ENCODE measurements at places on chromosomes 2 and 18.

- DNase-seq: no peak
These were observed 31.8 kb downstream of the TDRD15 start for GRCh38 chr2:21155365-21156136.

GRCh38 chr2:148342086-148342485, 302.5 kb upstream of the EPC2 start:
- no peak for DNase-seq

DNA sequence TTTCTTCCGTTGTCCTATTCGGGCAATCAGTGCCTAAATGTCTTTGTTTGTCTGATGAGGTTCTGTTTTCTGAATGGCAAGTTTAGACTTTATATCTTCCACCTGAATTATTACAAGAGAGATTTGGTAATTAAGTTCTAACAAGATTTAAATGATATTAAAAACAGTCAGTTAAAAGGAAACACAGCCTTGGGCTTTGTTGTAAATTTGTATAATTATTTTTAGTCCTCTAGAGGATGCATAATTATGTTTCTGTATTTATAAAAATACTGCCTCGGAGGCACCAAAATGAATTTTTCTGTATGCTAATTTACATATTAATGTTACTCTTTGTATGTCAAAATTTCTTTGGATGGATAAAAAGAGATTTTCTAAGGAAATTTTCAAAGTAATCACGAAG, 136.7 kb downstream of the CDCA7 start:
- no peak for DNase-seq

DNA sequence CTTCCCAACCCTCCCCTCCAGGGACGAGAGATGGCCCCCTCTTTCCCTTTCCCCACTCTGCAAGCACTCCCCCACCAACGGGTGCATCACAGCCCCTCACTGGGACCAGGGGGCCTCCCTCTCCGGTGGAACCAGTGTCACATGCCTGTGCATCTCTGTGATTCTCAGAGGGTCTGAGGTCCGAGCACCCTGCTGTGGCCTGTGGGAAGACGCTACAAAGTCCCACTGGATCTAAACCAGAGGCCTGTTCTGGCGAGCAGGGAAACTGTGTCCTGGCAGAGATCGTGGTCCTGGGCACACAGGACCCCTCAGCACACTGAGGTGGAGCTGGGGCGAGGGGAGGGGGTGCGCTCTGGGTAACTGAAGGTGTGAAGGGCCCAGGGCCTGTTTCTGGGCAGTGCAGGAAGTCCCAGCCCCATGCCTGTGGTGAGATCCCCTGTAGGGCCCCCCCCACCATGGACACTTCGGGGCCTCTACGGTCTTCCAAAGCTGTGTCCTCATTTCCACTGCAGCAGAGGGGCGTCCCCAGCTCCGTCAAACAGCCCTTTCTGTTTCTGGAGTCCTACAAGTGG, 8.0 kb downstream of the SNORC start:
- no peak for DNase-seq

- DNase-seq: no peak
These were observed 2.3 kb upstream of the OST4 start for GRCh38 chr2:27073782-27074181.

DNA sequence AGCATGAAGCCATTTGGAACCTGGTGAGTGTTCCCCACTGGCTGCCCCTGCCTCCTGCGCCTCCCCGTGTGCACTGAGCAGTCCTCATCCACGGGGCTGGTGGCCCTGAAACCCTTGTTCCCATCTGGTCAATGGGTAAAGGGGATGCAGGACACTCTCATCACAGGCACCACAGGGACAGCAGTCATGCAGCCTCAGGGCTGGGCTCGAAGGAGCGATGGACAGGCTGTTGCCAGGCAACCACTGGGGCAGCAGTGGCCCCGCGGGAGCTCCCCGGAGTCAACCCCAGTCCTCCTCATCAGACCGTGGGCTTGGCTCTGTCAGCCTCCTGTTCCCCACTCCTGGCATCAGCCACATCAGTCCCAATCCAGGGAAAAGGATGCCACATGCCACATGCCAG, 509.5 kb downstream of the EIPR1 start:
- no peak for DNase-seq

GRCh38 chr2:231693956-231694355, 14.4 kb upstream of the PTMA start:
- no peak for DNase-seq

- no peak for DNase-seq
These were observed 473.4 kb upstream of the TRIB2 start for GRCh38 chr2:12243381-12243780.

DNA sequence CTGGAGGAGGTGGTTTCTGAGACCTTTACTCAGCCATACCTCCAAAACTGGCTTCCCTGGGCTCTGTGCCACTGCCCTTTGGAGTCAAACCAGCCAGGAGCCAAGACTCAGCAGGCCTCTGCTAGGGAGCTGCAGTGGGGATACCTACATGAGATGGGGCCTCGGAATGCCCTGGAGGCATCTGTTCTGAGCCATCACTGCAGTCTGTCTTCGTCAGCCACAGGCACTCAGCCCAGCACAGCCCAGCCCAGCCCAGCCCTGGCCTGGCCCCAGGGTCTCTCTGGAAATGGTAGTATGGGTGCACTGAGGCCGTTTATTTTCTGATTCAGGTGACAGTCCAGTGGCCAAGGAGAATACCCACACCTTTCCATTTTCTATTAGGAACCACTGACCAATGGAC, 209.8 kb downstream of the CELF4 start:
- DNase-seq: no peak

DNA sequence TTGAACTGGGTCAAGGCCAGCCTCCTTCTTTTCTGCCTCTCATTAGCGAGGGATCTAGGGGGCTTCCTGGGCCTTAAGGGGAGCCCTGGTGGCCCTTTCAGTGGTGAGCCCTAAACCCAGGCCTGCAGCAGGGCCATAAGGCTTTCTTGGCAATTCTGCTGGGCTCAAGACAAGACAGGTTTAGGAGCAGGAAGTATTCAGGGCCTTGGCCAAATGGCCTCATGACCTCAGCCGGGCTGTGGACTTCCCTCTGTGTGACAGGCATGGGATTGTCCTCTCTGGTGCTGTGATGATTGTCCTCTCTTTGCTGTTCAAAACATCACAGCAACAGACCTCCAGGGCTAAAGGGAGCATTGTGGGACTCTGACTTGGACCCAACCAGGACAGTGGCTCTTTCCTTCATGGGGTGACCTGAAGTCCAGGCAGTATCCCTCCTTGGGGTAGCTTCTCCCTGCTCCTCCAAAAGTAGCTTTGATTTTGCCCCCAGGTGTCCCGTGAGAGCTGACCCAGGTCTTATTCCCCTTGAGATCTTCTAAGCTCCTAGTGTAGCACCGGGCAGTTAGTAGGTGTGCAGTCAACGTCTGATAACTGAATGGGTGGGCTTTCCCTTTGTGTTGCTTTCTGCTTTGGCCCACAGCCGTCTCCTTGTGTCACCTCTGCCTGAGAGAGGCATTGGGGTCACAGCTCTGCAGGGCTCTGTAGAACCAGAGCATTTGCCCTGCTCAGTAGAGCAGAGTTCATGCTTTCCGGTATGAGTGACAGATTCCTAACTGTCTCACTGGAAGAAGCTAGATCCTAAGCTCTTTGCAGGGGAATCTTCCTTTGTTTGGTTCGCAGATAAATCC, 14.7 kb downstream of the FOSL2 start:
- no peak for DNase-seq

- no peak for DNase-seq
These were observed 100.8 kb downstream of the NEDD4L start for GRCh38 chr18:58144671-58145285.

GRCh38 chr2:82391386-82391785, 2067.7 kb downstream of the SUCLG1 start:
- no peak for DNase-seq

- no peak for DNase-seq
These were observed 29.0 kb downstream of the PIGN start for GRCh38 chr18:62157843-62158242.

GRCh38 chr2:85413592-85414420, 3.6 kb upstream of the CAPG start:
- no peak for DNase-seq

DNA sequence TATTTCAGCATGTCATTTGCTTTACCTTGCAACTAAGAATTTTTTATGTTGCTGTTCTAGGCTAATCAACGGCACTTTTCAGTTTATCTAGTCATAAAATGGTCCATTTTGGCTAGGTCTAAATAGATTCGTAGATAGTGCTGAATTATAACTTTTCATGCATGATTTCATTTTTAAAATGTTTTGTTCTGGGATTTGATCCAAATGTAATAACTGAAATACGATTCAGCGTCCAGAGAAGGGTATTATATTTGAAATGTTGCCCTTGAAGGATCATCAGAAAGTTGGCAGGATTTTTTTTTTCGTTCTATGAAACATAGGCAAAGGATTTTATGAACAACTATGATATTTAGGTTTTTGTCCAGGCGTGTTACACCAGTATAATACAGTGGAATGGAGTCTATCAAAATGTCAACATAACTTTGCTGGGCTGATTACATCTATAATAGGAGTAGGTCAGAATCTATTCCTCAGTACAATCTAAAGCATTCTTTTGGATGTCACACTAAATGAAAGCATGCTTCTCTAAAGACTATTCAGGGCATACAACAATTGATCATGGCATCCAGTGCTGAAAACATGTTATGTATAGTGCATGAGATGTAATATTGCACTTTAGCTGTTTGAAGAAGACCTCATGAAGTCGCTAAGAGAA, 24.8 kb downstream of the TTC27 start:
- DNase-seq: no peak

- no peak for DNase-seq
These were observed 100.9 kb downstream of the TNS1 start for GRCh38 chr2:217901835-217902378.

GRCh38 chr2:152694161-152694661, 23.1 kb downstream of the PRPF40A start:
- DNase-seq: no peak

GRCh38 chr2:10655499-10656225, 34.1 kb downstream of the NOL10 start:
- no peak for DNase-seq

GRCh38 chr2:24058564-24059271, 9.2 kb downstream of the FKBP1B start:
- DNase-seq: no peak
